ENCODE measurements at places on chromosomes 13 and 19. TPM values are rescaled to one million over a fixed set of nuclear protein-coding genes. Genes with fewer than 3 reads are reported as not detected.

ZNF549 gene
- total RNA-seq: 5.8 TPM

- DNase-seq: peak; percentile 49
Observed at GRCh38 chr19:29704562-29705558, 10.2 kb downstream of the C19orf12 start.

GRCh38 chr13:23160638-23161480, 19.9 kb upstream of the SGCG start:
- DNase-seq: peak; percentile 72

DNA sequence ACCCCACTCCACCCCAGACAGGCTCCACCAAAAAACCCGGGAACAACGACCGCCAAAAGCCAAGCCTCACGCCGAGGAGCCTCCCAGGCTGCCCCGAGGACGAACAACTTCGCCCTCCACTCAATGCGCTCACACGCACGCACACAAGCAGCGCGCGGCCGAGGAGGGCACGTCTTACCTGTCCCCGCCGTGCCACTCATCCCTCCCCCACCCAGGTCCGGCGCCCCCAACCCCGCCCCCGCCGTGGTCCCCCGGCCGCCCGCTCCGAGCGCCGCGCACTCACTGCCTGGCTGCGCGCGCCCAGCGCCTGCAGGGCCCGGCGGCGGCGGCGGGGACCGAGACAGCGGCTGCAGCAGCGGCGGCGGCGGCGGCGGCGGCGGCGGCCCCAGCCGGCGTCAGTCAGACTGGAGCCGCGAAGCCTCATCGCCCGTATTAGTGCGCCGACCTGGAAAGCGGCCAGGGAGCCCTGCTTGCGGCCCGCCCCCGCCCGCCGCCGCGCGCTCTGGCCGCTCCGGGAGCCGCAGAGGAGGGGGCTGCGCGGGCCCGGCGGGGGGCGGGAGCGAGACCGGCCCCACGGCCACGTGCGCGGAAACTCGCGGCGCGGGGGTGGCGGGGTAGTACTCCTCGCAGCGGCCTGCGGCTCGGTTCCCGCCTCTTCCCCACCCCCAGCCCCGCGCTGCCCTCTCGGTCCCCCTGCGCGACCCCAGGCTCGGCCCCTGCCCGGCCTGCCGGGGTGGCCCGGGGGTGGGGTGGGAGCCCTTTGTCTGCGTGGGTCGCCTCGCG, at the start of gene SMAD9:
SMAD9 (minus strand) TSS at position 406 of the 783 bp plus-strand sequence. CDS start 40,549 bp downstream, outside the sequence.
- DNase-seq: peak; percentile 95

GRCh38 chr13:99267927-99268326, 9.7 kb upstream of the GPR18 start:
- no peak for DNase-seq

DNA sequence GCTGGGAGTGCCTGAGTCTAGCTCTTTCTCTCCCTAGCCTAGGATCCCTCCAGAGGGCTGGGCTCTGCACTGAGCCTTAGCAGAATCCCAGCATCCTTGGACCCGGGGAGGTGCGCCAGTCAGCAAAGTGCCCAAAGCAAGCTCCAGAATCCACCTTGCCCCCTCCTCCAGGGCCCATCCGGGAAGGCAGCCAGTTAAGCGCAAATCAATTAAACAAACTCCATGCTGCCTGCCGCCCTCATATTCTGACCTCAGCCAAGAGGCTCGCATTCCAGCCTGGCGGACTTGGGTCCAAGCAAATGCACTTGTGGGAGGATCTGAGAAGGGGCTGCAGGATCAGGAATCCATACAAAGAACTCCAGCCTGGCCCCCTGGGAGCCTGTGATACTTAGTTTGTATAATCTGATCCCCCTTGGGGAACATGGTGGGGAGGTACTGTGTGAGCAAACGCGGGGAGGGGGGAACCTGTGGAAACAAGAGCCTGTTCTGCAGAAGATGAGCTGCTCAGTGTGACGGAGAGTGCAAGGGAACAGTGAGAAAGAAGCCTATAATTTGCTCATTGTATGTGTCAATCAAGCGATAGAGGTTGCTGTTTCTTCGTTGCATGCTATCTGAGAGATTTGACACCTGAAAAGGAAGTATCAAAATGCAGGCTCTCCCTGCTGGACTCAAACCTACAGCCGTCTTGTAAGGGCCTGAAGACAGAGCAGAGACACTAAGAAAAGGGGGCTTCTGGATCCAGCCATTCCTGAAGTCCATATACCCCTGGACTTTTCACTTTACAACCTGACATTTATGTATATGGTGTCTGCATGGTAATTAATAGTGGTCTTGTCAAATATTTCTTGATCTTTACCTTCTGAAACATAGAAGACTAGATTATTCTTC, 29.4 kb downstream of the ZNRF4 start:
- DNase-seq: peak; percentile 75

- DNase-seq: no peak
Observed at GRCh38 chr13:28755546-28755870, 36.7 kb upstream of the SLC46A3 start.

- DNase-seq: no peak
Observed at GRCh38 chr19:49355909-49356353, 6.3 kb downstream of the TEAD2 start.

DNA sequence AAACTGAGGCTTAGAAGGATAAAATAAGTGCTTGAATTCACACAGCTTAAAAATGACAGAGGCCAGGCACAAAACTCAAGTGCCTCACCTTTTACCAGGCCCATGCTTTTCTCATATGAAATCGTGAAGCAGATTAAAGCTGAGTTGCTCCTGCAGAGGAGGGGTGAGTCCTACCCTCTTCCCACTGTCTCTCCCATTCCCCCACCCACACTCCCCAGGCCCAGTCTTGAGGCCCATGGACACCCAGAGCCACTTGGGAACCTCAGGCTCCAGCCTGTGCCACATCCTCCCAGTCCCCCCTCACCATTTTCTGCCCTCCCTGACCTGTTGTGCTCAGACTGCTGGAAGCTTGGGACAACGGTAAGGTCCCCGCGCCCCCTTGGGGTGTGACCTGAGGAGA, 17.5 kb downstream of the ZNF574 start:
- DNase-seq: peak; percentile 64

GRCh38 chr13:84661718-84662117, 779.4 kb upstream of the SLITRK1 start:
- DNase-seq: no peak

NPAS1 gene
- total RNA-seq: 0.72 TPM

GRCh38 chr19:42217520-42218437, at the start of gene DEDD2:
DEDD2 (minus strand) TSS chr19:42217677; CDS start chr19:42217007, 670 bp downstream.
- peak; percentile 99 for DNase-seq

DNA sequence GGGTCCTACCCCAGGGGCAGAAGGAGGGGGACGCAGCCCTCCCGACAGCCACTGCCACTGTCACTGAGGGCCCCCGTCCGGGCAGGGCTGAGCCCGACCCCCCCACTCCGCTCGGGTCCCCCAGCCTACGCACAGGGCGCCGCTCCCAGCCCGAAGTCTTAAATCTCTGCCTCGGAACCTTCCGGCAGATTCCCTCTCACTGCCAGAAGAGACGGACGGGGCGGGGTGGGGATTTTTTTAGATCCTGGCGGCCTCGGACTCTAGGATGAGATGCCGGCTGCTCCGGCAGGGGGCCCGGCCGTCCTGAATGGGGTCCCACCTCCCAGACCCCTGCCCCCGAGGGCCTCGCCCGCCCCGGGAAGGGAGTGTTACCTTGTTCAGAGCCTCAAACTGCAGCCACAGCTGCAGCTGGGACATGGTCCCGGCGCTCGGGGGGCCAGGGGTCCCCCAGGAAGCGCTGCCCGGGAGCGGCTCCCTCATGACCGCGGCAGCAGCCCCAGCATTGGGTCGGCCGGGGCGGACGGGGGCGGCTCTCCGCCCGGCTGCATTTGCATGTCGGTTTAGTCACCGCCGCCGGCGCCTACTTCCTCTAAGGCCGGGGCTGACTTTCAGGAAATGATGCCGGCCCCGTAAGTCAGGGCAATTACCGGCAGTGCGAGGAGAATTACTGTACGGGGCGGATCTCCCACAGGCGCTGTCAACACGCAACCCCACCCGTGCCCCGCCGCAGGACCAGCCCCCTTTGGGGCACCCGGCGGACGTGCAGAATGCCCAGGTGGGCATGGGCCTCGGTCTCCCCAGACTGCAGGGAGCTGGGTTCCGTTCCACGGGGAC, 28.1 kb downstream of the GPX4 start:
- DNase-seq: peak; percentile 100

- peak; percentile 98 for DNase-seq
Observed at GRCh38 chr19:661427-662196, 1.4 kb downstream of the RNF126 start.

GRCh38 chr13:101474419-101474957, 22.0 kb downstream of the ITGBL1 start:
- DNase-seq: no peak

SHD gene
- not detected for total RNA-seq

DNA sequence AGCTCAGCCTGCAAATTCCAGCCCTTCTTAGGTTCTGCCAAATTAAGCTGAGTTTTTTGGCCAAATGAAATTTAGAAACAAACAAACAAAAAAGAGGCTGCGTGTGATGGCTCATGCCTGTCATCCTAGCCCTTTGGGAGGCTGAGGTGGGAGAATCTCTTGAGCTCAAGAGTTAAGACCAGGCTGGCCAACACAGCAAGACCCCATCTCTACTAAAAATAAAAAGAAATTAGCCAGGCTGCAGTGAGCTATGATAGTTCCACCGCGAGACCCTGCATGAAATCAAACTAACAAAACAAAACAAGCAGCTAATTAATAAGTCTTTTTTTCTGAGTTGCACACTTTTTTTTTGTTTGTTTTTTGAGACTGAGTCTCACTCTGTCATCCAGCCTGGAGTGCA, 17.9 kb downstream of the NCAN start:
- no peak for DNase-seq

DNA sequence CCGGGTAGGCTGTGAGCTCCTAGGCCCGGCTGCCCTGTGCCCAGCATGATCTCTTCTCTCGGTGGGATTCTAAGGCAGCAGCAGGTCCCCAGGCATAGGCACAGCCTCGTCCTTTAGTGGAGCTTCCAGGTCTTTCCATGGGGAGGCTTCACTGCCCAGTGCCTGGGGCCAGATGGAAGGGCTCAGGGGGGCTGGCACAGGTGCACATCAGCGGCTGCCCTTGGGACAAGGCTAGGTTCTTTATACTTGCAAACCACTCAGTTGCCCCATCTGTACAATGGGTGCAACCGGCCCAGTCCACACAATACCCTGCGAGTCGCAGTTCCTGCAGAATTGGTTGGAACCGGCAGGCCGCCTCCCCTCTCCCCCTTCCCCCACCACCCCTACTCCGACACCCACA, 14.2 kb downstream of the KCTD15 start:
- DNase-seq: peak; percentile 66

HIPK4 gene
- 0.36 TPM for total RNA-seq

CGB2 gene
- total RNA-seq: not detected

ZNF844 gene
- total RNA-seq: 10.9 TPM

CYP4F8 gene
- not detected for total RNA-seq

- DNase-seq: peak; percentile 92
Observed at GRCh38 chr19:37468961-37469777, at the start of gene ZNF570. ZNF570 (plus strand) TSS chr19:37469356; CDS start chr19:37470355, 999 bp downstream.

DNA sequence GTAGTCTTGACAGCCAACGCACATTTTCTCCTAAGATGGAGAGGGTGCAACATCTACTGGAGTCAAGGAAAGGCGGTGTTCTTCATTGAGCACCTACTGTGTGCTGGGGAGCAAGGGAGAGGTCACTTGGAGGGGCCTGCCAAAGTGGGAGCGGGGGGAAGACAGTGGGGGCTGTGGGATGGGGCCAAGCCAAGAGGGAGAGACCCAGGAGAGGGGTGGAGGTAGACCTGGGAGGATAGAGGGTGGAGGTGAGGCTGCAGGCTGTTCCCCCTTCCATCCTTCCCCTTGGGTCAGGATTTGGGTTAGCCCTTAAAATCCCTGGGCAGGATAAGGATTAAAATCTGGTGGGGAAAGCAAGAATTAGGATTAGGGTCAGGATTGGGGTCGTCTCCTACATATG, 1.7 kb upstream of the PLPP2 start:
- DNase-seq: peak; percentile 85

ZSCAN1 gene
- total RNA-seq: 0.36 TPM

DNA sequence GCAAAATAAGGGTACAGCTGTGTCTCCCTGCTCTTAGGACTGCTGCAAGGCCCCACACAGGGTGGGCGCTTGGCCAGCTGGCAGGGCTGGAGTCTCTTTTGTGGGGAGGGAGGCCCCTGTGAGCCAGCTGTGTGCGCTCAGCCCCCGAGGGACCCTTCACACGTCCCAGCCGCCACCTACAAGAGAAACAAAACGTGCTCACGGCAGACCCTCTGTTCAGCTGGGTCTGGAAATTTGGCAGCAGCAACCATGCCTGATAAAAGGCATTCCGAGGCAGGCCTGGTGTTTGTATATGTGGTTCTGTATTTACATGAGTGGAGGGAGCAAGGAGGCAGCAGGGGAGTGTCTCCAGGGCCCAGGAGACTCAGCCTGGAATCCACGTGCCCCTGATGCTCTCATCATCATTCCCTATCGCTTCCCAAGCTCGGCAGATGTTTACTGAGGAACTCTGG, 49.7 kb downstream of the CRTC1 start:
- DNase-seq: peak; percentile 96

- DNase-seq: no peak
Observed at GRCh38 chr13:40402931-40403431, 263.5 kb downstream of the FOXO1 start.

DNA sequence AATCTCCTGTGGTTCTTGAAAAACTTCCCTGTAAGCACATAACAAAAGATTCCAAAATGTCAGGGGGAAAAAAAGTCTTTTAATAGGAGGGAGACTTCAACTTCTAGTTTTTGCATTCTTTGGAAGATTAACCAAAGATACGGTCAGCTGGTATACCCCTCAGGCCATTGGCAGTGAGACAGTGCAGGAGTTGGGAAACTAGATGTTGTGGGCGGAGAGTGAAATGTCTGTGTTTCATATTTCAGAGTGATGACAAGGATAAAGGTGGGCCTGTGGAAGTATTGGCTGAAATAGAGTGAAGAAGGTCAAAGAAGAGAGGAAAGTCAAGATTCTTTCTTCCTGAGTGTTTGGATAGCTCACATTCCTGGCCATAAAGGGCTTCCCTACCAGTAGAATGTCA, 40.8 kb downstream of the CYP2B6 start:
- DNase-seq: no peak

HSPB6 gene
- total RNA-seq: 9.1 TPM

DNA sequence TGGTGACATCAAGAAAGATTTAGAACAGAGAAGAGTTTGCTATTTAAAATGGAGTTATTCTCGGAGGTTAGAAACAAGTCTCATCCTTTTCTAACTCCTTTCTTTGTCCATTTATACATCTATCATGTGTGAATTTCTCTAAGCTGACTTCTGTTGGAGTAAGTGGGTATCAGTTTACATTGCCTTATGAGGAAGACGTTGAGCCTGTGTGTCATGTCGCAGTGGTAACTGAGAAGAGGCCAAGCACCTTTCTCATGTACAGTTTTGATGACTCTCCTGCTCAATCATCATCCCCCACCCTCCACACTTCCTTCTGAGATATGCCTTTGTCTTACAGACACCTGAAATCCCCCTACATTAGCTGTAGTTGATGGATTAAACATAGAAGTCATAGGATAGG, 624.8 kb downstream of the LIG4 start:
- no peak for DNase-seq

Data from osteoblast (primary cell).